ENCODE measurements at places on chromosomes 13 and 19.

DNA sequence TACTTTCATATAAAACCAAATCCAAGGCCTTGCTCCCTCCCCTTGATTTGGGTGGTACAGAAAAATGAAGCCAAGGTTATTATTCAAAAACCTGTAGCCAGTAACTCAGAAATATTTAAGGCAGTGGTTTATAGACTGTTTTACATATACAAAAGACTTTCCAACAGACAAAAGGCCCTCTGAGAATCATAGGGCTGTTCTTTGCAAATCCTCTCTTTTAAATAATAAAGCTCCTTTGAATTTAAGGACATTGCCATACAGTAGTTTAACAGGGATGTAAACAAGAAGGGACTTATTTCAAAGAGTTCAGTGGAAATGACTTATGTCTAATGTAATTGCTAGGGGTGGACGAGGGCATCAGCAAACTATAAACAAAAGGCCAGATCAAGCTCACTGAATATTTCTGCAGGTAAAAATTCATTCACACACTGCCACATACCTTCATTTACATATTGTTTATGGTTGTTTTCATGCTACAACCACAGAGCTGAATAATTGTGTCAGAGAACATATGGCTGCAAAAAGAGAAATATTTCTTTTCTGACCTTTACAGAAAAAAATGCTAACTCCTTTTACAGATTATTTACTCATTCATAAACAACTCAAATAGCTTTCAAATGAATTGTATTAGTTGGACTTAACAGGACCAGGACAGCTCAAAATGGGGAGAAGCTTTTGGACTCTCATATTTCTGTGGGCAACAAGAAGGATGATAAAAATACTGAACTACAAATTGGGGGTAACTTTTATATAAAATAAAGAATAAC lies 665.6 kb downstream of the SLITRK1 start:
- DNase-seq = no peak

DNA sequence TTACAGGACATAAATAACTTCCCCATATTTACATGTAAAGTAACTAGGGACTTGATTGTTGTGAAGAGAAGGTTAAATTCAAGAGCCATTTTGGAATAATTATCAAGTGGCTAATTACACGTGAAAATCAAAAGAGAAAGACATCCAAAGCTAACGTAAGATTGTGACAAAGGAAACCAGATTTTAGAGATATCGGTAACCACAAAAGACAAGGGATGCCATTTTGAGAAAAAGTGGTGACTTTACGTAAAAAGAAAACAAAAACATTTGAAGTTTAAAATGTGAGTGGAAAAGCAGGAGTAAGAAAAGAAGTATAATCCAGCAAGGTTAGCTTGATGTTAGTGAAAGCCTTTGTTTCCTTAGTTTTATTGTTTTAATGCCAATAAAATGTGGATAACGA lies 10.9 kb upstream of the VWA8 start:
- DNase-seq = no peak

GRCh38 chr13:33322965-33323668 lies 37.6 kb upstream of the STARD13 start:
- no peak for DNase-seq

GRCh38 chr13:90015565-90016507 lies 1331.7 kb upstream of the MIR17HG start:
- no peak for DNase-seq

DNA sequence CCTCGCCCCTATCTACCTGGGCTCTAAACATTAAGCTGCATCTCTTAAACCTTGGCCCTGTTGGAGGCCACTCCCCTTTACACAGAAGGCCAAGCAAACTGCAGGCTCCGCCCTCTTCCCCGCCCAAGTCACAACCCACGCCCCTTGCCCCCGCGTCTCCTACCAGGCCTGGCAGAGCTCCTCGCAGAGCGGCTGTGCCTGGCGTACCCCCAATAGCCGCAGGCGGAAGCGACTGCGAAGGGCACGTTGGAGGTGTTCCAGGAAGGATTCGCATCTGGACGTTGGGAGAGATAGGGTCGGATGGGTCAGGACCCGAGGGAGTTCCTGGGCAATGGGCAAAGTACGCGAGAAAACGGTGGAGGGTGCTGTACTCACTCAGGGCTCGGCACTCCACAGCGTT lies 5.9 kb downstream of the RTBDN start:
- DNase-seq = peak; percentile 18

- DNase-seq = no peak
Observed at GRCh38 chr19:1575323-1576241, 7.5 kb upstream of the MEX3D start.

GRCh38 chr13:39577838-39578491 lies 25.0 kb downstream of the LHFPL6 start:
- no peak for DNase-seq

- no peak for DNase-seq
Observed at GRCh38 chr19:5487222-5487621, 32.0 kb downstream of the ZNRF4 start.

- DNase-seq = no peak
Observed at GRCh38 chr13:106696719-106697118, 128.8 kb upstream of the ARGLU1 start.

- DNase-seq = no peak
Observed at GRCh38 chr13:109933476-109933875, 147.1 kb upstream of the IRS2 start.

GRCh38 chr19:47471733-47472457 lies at the start of gene SLC8A2:
Gene SLC8A2 (minus strand): TSS chr19:47471893. CDS start chr19:47466403, 5,490 bp downstream.
- DNase-seq = peak; percentile 63

DNA sequence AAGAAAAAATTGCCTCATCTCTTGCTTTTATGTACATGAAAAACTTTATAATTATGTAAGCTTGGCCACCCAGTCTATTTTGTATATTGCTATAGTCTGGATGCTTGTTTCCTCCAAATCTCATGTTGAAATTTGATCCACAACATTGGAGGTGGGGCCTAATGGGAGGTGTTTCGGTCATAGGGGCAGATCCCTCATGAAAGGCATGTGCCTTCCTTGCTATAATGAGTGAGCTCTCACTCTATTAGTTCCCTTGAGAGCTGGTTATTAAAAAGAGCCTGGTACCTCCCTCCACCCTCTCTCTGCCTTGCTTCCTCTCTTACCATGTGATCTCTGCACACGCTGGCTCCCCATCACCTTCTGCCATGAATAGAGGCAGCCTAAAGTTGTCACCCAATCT lies 1005.1 kb downstream of the PCDH9 start:
- no peak for DNase-seq

DNA sequence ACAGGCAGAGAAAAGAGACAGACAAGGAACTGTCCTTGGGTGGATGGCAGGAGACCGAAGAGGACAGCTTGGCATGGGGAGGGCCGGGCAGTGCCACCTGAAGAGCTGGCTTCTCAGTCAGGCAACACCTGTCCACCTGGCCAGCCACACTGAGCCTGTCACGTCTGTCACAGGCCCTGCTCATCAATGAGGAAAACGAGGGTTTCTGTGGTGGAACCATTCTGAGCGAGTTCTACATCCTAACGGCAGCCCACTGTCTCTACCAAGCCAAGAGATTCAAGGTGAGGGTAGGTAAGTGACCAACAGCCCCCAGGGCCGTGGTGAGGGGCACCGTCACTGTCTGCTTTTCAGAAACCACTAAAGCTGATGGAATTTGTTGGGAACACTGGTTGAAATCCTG lies 11.2 kb upstream of the PROZ start:
- no peak for DNase-seq

DNA sequence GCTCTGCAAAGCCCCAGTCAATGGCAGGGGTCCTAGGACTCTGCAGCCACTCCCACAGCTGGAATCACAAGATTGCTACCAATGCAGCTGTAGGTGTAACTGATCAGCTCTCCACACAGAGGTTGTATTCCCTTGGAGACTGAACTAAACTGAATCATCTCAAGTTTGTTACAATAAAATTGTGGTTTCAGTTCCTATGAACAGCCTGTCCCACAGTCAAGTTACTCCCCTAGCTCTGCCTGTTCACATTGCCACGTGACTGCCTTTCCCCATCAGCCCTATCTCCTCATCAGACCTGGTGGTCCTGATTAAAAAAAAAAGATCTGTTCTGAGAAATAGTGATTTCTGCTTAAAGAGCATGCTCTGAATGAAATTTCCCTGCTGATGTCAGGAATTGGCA lies 287.9 kb upstream of the NBEA start:
- DNase-seq = no peak

DNA sequence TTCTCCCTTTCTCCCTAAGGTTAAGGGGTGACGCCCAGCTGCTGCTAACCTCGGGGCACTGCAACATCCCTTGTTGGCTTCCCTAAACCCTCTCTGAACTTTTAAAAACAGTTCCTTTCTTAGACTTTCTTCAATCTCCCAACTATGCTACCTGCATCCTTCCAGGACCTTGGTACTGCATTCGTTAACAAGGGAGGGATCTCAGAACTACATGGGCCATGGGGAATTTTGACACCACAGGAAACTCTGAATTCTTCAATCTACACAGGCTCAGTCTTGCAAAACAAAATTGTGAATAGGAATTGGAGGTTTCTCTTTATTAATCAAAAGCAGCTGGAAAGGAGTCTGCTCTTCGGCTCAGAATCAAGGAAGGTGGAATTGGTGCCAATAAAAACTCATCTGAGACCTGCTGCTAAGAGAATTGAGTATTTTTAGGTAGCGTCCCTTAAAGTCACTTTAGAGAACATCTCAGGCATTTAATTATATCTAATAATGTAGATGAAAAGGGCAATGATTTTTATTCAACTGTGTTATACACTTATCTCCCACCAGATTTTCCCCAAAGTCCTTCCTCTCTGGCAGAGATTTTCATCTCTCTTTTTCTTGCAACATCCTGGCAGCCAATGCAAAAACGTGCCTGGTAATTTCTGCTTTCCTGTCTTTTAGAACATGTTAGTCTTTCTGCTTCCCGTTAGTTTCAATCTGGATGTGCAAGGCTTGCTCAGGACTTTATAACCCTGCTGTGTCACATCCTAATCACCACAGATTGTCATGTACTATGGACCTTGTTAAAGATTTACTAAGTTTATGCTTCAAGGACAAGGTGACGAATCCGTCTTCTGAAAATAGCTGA lies 69.1 kb upstream of the SLC15A1 start:
- DNase-seq = no peak

DNA sequence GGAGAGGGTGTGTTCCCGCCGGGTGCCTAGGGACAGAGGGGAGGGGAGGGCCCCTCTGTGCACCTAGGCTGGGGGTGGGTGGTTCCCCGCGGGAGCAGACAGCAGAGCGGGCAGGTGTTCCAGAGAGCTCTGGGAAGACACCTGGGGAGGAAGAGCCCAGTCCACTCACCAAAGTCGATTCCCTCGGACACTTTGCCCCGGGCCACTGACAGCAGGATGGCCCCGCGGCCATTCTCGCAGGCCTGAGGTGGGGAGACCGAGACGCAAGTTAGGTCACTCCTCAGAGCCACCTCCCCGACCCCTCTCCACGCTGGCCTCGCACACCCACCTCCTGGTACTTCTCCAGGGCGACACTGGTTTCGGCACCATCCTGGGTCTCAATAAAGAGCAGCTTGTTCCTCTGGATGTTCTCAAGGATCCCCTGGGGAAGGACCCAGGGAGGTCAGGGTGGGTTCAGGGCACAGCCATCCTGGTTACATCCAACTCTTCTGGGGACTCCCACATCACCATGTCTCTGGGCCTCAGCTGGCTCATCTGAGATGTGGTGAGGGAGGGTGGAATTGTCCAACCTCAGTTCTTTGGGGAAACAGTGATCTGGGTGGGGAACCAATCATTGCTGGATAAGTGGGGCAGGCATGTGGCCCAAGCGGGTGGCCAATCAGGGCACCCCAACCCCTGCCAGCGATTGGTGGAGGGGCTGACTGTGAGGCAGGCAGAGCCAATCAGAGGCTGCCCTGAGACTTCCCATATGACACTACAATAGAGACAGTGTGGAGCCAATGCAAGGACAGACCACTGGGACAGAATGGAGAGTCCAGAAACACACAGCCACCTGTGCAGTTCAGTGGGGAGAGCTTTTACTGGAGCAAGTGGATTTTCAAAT lies 12.6 kb downstream of the KLC3 start:
- no peak for DNase-seq

DNA sequence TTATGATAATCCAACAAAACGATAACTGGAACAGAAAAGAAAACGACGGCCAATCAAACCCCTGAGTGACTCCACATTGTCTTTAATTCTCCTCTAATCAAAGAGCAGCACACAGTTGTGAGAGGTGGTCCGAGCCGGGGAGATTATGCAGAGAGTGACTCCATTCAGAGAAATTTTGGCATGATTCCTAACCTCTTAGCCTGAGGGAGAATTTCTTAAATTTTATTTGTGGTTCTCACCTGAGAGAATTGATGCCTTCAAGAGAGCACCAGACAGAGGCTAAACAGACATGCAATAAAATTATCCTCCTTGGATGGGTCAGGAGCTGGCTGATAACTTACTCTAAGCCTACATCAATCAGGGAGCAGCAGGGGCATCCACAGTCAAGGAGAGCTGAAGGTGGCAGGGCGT lies 310.0 kb upstream of the KLF12 start:
- no peak for DNase-seq

- DNase-seq = no peak
Observed at GRCh38 chr13:113053376-113053775, 52.2 kb upstream of the F7 start.

- DNase-seq = no peak
Observed at GRCh38 chr13:50521831-50522149, 321.7 kb downstream of the DLEU7 start.

DNA sequence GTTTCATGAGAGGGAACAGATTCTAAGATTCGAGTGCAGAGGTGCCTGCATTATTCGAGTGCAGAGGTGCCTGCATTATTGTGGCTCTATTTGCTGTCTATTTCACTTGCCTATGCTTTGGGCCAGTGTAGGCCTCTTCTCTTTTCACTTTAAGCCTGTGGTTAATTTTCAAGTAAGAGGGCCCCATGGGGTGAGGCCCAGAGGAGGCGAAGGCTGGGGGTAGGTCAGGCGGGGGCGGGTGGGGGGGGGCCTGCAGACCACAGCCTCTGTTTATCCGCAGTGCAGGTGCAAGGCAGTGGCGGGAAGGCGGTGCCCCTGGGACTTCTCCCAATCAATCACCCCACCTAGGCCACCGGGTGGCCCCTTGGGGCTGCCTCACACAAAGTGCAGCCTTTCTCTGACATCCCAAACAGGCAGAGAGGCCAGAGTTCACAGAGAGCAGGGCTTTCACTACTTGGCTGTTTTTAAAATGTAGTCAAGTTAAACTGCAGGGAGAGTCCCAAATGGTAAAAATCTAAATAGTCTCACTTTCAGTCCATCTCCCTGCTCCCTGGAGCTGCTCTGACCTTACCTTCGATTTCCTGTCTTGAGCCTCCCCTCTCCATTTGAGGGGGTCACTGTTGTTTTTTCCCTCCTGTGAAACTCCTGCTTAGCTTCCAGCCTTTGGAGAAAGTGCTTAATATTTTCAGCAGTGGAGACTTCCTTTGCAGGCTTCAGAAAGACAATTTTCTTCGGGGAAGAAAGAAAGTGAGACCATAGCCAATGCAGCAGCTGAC lies 249.0 kb downstream of the DLEU7 start:
- DNase-seq = peak; percentile 71
